ENCODE measurements at places on chromosomes 4 and X.

DNA sequence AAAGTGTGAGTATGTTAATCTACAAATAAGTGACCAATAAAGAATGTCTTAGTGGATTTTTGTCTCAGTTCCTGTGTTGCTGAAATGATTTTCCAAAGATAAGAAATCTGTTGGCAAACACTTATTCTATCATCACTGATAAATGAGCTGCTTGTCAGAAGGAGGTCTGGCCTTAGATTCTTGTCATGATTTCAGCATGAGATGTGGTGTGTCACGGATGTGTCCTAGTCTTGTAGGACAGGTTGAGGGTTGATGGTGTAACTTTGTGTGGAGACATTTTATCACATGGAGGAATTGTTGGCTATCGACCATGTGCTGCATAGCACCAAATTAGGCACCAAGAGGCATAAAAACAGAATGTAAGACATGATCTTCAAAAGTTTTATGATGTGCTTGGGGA is 31.8 kb upstream of the LIMCH1 start:
- no peak for DNase-seq

DNA sequence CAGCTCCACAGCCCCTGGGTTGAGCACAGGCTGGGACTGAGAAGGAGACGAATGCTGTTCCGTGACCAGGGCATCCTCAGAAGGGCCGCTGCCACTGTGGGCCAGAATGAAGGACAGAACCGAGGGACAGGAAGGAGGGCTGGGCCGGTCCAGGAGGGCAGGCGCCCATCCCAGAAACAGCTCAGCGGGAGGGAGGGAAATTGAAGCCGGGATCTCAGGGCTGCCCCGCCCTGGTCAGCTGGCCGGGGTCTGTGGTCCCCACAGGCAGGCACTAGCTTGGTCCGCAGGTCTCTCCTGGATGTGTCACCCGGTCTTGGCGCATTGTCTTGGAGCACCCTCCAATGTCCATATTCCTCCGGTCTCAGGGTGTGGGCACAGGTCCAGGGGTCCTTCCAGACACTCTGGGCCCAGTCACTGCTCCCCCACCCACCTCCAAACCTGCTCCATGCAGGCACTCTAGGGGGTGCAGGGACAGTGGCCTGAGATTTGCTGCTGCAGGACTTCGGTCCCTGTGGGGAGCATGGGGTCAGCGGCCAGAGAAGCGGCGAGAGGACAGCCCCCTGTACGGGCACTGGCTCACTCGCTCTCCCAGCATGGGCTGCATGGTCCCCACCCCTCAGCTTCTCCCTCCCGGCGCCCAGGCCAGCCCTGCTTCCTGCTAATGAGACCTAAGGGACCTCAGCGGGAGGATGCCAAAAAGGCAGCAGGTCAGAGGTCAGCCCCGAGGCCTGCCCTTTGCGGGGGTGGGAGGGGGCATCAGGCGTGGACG is 23.9 kb upstream of the MXD4 start:
- no peak for DNase-seq

DNA sequence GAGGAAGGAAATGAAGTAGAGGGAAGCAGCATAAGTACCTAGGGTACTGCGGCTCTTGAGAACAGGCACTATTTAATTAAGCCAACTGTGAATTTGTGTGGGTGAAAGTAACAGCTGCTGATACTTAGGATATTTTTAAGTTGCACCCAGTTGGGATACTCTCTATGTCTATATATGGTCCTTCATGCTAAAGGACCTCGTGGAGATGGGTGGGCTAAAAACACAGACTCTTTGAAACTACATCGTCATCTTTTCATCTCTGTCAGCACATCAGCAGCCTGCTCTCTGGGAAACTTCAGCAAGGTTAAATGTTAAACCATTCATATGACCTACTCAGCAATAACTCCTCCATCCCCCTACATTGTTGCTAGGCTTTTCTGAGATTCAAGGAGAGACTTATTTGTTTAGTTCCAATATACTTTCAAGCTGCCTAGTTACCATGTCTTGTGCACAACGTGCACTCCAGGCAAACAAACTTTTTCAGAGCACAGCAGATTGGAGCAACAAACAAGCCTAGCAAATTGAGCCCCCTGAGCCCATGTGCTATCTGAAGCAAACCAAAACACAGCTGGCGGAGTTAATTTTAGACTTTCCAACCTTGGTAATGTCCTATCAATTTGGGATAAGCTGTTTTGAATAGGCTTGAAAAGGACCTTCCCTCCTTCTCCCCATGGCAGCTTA is 6.2 kb upstream of the MOB1B start:
- DNase-seq, result no peak

DNA sequence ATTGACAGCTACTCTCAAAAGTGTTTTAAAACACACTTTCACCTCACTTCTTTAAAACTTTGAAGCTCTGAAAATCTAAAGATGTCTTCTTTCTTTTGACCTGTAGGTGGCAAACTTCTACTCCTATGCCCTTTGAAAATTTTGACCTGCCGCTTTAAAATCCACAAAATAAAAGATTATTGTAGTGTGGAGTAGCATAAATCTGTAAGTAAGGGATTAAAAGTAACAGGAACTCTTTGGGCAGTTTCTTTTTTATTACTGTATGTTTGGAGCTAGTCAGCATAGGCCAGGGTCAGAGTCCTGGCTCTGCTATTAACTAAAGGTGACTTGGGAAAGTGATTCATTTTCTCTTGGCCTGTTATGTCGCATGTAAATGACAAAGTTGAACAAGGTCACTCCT is 25.5 kb downstream of the BBS12 start:
- DNase-seq, result no peak

- DNase-seq, result no peak
Observed at GRCh38 chrX:120224388-120224787, 26.2 kb upstream of the ZBTB33 start.

- no peak for DNase-seq
Observed at GRCh38 chr4:110250023-110250387, 51.6 kb upstream of the ELOVL6 start.

- no peak for DNase-seq
Observed at GRCh38 chr4:110624904-110625494, 2.1 kb upstream of the PITX2 start.

GRCh38 chr4:24007860-24008261 is 118.0 kb upstream of the PPARGC1A start:
- no peak for DNase-seq

DNA sequence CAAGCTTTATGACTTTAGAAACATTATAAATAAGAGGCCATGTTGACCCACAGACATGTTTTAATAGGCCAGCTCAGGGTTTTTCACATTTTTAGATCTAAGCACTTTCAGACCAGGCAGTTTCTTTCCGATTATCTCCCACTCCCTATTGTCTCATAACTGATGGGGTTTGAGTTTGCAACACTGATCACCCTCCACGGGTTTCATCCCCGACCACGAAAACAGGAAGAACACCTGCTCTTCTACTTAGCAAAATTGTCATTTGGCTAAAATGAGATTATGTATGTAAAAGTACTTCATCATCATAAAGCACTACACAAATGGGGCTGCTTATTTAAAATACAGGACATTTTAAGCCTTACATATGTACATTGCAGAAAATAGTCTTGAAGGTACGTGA is 407.9 kb downstream of the HNRNPD start:
- no peak for DNase-seq

GRCh38 chrX:4936315-4936714 is 1222.9 kb upstream of the PRKX start:
- DNase-seq, result no peak

GRCh38 chrX:18252644-18253359 is 32.1 kb upstream of the BEND2 start:
- DNase-seq, result no peak

GRCh38 chr4:144104509-144105130 is 35.9 kb downstream of the GYPA start:
- DNase-seq, result no peak

- no peak for DNase-seq
Observed at GRCh38 chr4:89298788-89299152, 8.8 kb downstream of the GPRIN3 start.

GRCh38 chrX:131923614-131924250 is 99.4 kb upstream of the STK26 start:
- no peak for DNase-seq

DNA sequence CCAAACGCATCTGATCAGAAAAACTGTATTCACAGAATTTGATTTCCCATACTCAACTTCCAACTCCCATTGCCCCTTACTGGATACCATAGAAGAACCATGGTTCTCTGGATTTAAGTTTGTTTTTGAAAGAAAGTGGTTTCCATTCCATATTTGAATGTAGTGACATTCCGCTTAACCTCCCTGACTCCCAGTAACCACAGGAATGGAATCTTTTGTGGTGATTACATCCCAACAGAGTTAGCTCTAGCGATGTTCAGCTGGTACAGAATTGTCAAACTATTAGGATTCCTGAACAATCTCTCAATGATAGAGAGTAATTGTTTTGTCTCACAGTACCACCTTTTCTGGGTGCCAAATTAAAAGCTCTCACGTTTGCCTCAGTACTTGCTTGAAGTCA is 1.7 kb downstream of the NUDT10 start:
- no peak for DNase-seq
